ENCODE measurements at places on chromosomes 2 and 18.

GRCh38 chr2:179917272-179917671 is 55.9 kb upstream of the ZNF385B start:
- DNase-seq, result no peak

DNA sequence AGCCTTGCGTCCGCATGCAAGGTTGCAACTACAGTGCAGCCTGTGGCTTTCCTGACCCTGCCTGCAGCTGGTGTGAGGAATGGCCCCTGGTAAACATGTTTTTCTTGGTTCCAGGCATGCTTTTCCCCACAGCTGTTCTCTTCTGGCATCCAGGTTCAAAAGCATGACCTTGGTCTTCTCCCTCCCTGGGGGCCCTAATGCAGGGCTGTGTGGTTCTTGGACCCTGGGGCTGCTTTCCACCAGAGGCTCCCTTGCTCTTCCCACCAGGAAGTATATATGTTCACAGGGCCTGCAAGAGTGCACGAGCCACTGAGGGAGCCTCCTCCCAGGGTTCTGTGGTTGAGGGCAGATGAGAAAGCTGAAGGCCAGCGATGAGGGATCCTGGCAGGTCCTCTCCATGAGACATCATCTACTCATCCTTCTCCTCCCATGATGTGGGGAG is 125.9 kb downstream of the BCL2L11 start:
- DNase-seq, result no peak

GRCh38 chr2:217585362-217585761 is 417.4 kb downstream of the TNS1 start:
- DNase-seq, result no peak

DNA sequence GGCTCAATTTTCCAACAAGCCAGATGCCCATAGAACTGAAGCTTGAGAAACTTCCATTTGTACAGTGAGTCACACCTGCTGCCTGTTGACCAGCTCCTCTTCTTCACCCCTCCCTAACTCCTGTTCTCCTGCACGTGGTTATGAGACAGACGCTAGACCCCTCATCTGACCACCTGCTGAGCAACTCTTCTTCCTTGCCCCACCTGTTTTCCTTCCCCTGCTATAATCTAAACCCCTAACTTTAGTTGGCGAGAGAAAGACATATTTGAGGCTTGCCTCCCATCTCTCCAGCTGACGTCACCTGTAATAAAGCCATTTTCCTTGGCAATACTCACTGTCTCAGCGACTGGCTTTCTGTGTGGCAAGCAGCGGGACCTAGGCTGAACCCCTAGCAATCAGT is 22.3 kb upstream of the ITM2C start:
- DNase-seq, result no peak

GRCh38 chr2:128372621-128373341 is 54.1 kb upstream of the HS6ST1 start:
- no peak for DNase-seq

- no peak for DNase-seq
Observed at GRCh38 chr2:22787745-22788144, 597.2 kb upstream of the KLHL29 start.

DNA sequence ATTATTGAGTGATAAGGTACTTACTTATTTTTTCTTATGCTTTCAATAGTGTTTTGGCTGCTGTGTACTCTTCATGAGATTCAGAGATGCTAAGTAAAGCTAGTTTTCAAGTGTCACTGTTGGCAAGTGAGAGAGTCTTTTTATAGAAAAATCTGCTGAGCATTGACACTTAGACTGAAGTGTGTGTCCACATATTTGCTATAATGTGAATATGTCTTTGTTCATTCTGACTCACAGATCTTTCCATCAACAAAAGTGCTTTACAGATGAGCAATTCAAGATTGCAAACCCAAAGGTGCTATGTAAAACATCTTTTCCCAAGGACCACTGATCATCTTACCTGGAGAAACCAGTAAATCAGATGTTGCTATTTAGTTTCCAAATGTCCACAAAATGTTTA is 410.6 kb upstream of the FIGN start:
- no peak for DNase-seq
